ENCODE measurements at places on chromosomes 11 and 22. TPM values are rescaled to one million over a fixed set of nuclear protein-coding genes. Genes with fewer than 3 reads are reported as not detected.

DNA sequence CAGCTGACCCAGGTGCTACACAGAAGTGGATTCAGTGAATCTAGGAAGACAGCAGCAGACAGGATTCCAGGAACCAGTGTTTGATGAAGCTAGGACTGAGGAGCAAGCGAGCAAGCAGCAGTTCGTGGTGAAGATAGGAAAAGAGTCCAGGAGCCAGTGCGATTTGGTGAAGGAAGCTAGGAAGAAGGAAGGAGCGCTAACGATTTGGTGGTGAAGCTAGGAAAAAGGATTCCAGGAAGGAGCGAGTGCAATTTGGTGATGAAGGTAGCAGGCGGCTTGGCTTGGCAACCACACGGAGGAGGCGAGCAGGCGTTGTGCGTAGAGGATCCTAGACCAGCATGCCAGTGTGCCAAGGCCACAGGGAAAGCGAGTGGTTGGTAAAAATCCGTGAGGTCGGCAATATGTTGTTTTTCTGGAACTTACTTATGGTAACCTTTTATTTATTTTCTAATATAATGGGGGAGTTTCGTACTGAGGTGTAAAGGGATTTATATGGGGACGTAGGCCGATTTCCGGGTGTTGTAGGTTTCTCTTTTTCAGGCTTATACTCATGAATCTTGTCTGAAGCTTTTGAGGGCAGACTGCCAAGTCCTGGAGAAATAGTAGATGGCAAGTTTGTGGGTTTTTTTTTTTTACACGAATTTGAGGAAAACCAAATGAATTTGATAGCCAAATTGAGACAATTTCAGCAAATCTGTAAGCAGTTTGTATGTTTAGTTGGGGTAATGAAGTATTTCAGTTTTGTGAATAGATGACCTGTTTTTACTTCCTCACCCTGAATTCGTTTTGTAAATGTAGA is 1.7 kb downstream of the MALAT1 start:
- H3K27ac ChIP-seq = peak overlapping the region; percentile 98
- H3K4me3 ChIP-seq = peak overlapping the region; percentile 79

DNA sequence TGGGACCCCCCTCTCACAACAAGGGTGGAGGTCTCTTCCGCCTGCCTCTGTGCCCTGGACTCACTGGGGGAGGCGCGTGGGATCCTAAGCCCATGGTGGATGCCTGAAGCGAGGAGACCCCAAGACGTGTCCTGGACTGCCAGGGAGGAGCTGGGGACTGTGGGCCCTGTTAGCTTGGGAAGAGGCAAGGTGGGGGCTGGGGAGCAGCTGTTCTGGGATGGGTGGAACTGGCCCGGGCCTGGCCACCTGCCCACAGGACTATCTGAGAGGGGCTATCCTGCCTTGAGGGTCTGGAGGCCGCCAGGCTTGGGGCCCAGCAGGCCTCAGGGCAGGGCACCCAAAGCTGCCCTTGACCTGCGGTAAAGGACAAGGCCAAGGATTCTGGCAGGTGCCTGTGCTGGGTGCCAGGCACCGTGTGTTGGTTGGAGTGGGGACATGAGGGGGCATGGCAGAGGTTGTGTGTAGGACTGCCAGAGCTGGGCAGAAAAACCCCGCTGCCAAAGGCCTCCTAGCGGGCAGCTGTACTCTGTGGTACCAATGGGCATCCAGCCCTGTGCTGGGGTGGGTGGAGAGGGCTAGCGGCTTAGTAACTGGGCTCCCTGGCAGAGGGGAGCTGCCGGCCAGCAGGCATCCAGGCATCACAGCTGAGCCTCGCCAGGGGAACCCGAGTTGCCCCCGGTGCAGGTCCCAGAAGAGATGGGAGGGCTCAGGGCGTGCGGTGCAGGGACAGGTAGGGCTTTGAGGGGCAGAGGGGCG is 670 bp downstream of the LSP1 start:
- H3K27me3 ChIP-seq = no peaks in the 10 kb centered on the region
- no peak overlapping the region for H3K4me3 ChIP-seq
- DNase-seq = no peak
- H3K27ac ChIP-seq = no peak overlapping the region

DNA sequence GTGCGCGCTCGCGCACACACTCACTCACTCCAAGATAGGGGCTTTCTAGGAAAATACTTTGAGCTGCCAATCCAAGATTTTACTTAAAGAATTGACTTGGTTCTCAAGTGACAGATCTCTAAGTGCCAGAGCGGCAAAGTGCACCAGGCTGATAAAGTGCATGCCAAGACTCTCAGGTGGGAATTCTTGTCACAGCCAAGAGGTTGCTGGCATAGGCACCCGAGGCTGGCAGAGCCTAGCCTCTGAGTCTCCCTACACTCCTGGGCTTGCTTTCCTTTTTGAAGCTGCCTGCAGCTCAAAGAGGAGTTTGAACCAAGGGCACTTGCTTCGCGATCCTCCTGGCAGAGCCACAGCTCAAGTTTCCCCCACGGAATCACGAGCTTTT is 2.5 kb upstream of the ADM start:
- no peaks in the 10 kb centered on the region for H3K27me3 ChIP-seq
- DNase-seq = no peak
- H3K4me3 ChIP-seq = peak overlapping the region; percentile 93
- H3K27ac ChIP-seq = peak overlapping the region; percentile 97

The ZNRF3 gene
- 12.2 TPM for total RNA-seq

Data from HCT116 (cell line).